NCI-H510A (cell line): ENCODE measurements at places on chromosomes 2 and 18.

GRCh38 chr2:9211496-9211895 is 4.9 kb downstream of the ASAP2 start:
- no peak for DNase-seq

GRCh38 chr2:234842753-234843152 is 109.1 kb upstream of the SH3BP4 start:
- DNase-seq: no peak

DNA sequence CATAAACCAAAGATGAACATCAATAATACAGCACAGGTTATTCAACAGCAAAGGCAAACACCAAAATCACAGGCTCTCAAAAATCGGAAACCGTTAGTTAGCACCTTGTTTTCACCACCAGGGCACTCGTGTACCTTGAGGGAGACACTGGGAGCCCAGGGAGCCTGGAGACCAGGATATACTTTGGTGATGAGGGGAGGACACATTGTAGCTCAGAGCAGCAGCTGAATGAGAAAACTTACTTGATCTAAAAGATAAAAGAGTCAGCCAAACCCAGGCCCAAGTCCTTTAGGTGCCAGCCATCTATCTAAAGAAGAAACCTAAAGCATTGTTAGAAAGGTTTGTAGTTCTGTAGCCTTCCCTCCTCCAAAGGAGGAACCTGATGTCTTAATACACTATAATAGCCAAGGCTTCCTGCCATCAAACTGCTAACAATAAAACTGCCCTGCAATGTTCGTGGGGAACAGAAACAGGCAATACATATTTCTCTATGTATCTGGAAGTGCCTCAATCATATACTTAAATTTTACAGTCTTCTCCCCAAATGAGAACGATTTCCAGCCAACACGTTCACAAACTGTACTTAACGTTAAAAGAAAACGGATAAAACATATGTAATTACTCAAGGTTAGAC is 19.3 kb downstream of the BCL11A start:
- DNase-seq: no peak

GRCh38 chr2:172311921-172312345 is 115.5 kb upstream of the ITGA6 start:
- no peak for DNase-seq

DNA sequence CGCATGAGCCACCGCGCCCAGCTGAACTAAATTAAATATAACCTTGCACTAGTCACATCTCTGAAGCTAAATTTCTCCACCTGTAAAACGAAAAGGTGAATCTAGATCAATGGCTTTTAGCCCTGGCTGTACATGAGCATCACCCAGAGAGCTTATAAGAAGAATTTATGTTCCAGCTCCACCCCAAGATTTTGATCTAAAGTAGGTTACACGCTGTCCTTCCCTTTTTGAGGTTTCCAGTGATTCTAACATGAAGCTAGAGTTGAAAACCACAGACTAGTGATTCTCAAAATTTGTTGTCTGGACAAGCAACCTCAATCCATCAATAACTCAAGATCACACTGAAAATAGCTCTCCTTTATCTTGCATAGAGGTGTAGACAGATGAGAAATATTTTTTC is 208.8 kb upstream of the CRIM1 start:
- DNase-seq: no peak

- no peak for DNase-seq
Measured at GRCh38 chr2:42809819-42810120, 17.4 kb upstream of the HAAO start.

DNA sequence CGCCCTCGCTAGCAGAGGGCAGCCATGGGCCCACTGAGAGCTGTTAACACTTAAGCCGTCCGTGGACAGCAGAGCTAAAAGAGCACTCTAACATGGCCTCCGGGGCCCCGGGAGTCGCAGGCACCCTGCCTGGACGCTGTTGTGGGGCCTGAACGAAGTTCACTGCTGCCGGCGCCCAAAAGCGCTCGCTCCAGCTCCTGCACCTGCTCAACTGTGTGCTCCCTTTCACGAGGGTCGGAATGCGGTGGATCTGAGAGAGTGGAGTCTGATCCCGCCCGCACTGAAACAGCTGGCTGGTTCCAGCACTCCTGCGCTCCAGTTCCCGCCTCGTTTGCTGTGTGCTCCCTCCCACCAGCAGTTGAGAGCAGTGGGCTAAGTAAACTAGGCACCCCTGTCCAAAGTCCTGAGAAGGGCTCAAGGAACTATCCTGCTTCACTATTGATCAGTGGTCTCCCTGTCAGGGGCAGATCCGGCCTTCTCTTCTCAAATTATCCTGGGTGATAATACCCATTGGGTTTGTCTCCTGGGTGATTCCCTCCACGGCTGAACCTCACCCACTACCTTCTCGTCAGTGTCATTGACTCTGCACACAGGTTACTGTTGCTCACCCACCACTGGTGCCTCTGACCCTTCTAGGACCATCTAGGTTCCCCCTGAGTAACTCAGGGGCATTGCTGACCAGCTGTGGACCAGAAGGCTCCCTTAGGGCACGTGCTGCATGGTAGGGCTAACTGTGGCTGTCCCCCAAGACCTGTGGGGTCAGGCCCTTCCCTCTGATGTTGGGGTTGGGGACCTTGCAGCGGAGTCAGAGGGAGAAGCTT is 23.5 kb downstream of the B3GNT7 start:
- DNase-seq: no peak

DNA sequence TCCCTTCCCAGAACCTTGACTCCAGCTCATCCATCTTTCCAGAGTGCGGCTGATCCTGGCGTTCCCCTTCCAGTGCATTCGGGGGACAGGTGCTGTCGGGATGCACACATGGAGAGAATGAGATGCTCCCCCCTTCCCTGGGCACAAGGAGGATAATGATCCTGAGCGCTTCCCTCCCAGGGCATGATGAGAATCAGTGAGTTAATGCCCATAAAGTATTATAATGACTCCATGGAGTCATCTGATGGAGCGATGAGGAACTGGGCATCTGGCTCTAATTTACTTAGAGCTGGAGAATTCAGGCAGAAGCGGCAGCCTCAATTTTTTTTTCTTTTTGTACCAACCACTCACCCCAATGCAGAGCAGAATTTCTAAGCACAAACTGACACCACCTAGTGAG is 79.6 kb upstream of the SKOR2 start:
- DNase-seq: no peak

DNA sequence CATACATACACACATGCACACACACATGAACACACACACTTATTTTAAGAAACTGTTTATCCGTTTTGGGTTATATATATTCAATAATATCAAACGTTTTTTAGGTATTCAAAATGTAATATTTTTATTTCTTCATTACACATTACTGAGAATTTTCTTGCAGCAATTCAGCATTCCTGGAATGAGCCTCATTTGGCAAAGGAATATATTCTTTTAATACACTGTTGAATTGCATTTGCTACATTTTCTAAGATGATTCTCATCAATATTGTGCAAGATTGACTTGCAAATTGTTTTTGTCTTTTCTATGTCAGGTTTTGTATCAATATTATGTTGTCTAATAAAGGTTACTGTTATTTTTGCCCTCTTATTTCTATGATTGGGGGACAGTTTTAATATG is 276.1 kb upstream of the CYP26B1 start:
- DNase-seq: no peak

DNA sequence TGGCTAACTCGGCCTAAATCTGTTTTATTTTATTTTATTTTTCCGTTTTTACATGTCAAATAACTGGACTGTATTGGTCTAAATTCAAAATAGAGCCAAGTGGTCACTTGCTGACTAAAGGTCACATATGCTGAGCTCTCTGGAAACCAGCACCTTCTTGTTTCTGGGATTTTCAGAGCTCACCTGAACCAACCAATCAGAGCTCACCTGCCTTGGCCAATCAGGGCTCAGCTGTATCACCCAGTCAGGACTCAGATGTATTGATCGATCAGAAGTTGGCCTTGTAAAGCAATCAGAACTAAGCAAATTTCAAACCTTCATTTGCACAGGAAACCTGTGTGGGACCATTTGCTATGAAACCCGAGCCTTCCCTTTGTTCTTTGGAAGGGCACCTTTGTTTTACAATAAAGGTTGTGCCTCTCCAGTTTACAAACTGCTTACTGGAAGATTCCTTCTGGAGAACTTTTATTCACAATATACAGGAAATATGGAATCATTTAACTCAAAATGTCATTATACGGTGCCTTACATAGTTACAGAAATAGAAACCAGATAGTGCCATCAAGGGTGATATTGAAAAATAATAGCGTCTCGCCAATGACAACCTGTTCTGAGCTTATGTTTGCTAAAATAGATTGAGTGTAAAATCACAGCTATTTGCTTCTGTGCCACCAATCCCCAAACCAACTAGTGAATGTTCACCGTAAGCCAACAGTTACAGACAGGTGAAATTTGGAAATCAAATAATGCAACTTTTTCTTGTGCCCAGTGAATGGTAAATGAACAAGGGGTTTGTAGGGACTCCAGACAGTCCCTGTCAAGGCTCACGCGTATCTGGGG is 17.3 kb upstream of the PSD4 start:
- no peak for DNase-seq

GRCh38 chr2:17753803-17754663 is at the start of the genes GEN1 and SMC6:
GEN1 (plus strand) TSS chr2:17754138; CDS start chr2:17759944, 5,806 bp downstream.
SMC6 (minus strand) TSS chr2:17753810; CDS start chr2:17745946, 7,864 bp downstream.
- peak; percentile 82 for DNase-seq

DNA sequence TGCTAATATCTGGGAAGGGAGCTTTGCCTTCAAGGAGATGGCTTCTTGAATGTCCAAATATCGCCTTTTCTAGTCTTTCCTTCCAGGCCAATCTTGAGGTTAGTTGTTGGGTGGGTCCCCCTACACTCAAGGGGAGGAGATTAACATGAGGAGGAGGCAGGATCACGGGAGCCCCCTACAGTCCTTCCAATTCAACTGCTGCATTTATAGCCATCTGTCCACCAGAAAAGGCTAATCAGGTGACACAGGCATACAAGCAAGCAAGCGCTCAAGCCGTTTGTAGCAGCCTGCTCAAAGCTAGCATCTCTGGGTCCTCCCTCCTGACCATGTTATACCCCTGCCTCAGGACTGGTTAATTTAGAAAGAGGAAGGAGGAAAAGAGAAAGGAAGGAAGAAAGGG is 87.6 kb downstream of the MRPS9 start:
- no peak for DNase-seq

DNA sequence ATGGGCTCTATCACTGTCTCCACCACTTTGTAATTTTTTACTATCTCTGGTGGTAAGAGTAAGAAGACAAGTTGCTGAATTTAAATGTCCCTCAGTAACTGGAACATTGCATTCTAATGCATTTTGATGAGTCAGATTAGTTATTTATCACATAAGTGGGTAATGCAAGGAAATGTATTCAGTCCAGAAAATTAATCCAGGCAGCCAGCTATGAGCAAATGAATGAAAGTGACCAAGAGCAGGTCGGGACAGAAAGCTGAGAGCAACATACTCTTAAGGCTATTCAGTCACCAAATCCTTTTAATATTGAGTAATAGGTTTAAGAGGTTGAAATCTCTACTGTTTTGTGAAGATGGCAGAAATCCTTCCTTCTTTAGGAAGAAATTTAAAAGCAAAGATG is 265.5 kb upstream of the PARD3B start:
- DNase-seq: no peak

DNA sequence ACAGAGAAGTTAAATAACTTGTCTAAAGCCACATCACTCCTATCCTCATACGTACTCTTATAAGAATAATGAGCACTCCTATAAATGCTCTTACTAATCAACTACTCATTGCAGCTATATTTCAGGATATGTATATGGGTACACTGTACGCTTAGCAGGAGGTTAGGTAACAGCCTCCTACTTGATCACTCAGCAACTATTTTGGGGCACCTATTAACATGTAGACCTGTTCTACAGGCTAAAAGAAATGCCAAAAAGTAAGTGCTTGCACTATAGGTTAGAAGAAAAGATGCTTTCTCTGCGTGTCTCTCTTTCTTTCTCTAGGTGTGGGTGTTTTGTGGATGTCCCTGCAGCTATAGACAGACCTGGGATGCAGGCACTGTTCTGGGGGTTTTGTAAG is 83.1 kb downstream of the TMEM182 start:
- DNase-seq: no peak

- DNase-seq: no peak
Measured at GRCh38 chr2:59733567-59733930, 819.9 kb downstream of the BCL11A start.

DNA sequence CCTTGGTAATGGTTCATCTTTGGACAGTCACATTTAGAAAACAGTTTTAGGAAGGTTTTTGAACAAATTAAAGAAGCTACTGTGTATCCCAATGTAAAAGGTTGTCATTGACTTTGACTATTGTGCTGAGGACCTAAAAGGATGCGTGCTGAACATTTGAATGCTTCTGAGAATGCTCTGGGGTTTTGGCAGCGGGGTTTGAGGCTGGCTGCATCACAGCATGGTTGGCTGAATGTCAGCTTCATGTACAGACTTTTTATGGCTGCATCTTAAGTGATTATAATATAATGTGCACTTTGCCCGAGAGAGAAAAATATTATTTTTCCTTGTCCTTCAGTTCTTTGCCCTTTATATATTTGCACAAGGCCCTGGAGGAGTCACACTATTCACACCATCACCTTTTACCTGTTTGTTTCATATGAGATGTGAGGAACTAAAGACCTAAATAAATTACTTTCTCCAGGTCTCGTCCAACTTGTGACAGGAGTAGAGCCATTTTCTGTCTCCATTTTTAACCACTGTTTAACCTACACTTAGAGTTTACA is 125.9 kb downstream of the CCDC85A start:
- DNase-seq: no peak

- DNase-seq: no peak
Measured at GRCh38 chr2:86704459-86704971, 15.6 kb upstream of the RMND5A start.

GRCh38 chr2:49255409-49255971 is 101.2 kb upstream of the FSHR start:
- peak; percentile 43 for DNase-seq

- no peak for DNase-seq
Measured at GRCh38 chr2:43155851-43156411, 70.5 kb downstream of the ZFP36L2 start.

DNA sequence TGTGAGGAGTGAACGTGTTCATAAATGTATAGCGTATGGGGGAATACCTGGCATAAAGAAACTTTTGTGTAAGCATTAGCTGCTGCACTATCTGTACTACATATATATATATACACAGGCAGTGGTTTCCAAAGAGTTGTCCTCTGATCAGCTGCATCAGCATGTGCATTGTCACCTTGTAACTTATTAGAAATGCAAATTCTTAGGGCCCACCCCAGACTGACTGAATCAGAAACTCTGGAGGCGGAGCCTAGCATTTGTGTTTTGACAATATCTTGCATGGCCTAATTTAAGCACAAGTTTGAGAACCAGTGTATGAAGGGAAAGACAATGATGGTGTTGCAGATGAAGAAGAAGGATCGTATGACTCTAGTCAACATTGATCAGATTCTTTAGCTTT is 299.5 kb downstream of the CCDC102B start:
- DNase-seq: no peak

DNA sequence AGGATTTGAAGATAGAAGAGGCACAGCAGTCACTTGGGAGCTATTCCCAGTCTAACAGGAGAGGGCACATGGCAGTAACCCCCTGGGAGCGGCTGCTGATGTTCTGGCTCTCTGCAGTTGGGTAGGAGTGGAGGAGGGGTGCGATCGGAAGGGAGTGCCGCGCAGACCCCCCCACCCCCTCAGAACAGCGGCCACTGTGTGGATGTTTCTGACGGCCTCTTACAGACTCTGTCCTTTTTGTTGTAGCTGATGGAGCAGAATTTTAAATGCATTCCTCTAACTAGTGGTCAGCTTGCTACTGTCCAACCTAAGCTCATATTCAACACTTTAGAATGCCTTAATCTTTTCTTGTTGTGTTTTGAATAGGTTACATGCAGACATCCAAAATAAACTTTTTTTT is 127.9 kb downstream of the AGAP1 start:
- DNase-seq: no peak

GRCh38 chr2:43818761-43819160 is 19.9 kb downstream of the ABCG5 start:
- DNase-seq: no peak

- peak; percentile 61 for DNase-seq
Measured at GRCh38 chr18:73514449-73514848, 633.2 kb downstream of the FBXO15 start.
